ENCODE measurements at places on chromosomes 5 and 9.
A peak's percentile ranks its signal among the peaks of the same experiment; 100 is the strongest.

DNA sequence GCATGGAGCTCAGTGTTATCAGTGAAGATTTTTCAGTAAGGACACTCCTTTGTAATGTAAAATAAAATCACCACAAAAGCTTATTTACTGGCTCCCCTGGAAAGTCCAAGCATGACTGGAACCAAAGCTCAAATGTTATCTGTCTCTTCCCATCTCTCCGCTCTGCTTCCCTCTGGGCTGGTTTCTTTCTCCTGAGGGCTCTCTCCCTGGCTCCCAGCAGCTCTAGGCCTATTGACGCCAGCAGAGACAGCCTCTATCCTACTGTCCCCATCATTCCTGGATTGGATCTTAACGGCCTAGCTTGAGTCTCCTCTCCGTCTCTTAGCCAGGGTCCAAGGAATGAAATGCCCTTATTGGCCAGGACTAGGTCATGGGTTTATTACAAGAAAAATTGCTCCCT lies 86.1 kb downstream of the TMEM167A start:
- DNase-seq = no peak

DNA sequence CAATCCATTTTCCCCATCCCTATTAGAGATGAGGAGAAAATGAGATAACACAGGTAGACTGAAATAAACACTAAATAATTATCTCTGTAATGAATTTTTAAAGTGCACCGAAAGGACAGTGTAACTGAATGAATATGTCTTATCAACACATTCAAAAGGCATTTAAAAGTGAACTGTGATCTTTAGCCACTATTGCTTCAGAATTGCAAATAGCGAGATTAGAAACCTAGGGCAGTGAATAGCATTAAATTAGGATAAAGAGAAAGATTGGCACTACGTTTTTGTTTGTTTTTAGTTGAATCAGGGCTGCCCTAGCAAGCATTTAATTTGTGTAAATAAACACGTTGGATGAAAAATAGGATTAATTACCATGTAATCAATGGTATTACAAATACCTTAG lies 537.5 kb downstream of the ELAVL2 start:
- DNase-seq = no peak

DNA sequence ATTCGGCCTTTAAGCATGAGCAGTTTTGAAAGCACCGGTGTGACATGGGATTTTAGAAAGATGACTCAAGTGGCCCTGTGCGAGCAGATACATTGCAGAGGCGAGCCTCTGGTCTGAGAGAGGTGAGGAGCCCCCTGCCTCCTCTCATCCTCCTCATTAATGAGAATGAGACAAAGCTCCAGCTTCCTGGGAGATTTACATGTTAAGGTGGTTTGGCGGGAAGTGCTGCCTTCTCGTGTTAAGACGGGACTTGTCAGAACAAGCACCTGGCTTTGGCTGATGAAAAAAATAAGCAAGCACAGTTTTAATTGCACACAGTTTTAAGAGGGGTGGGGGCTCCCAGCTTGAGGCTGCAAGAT lies 68.1 kb downstream of the ACTL7B start:
- DNase-seq = no peak

DNA sequence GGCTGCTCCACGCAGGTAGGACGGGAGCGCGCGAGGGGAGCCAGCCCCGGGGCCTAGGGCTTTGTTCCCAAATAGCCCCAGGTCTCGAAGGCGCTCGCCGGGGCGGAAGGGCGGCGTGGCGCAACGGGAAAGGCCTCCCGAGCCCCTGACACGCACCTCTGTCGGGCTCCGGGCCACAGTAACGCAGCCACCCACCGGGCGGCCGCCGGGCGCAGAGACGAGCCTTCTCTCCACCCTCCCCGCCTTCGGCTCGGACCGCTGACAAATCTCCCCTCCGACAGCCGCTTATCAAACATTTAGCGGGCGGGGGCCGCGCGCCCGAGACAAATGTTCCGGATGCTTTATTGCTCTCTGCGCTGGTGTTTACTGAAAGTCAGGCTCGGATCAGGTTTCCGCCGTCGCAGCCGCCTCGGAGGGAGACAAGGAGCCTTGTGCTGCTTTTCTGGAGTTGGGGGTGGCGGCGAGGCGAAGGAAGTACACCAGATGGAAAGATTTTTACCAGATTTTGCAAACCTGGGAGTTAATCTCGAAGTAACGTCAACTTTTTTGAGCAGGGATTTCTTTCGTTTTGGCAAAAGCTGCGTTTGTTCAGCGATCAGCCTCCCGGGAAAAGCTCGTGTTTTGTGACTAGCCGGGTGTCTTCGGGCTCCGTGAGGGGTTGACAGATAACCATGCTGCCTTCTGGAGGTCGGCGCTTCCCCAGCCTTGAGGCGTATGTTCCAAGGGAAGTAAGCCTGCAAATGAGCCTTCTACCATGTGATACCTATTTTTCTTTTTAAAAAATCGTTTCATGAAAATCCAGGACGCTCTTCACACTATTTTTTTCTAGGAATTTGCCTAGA lies 950 bp downstream of the RGMB start:
- peak; percentile 51 for DNase-seq

DNA sequence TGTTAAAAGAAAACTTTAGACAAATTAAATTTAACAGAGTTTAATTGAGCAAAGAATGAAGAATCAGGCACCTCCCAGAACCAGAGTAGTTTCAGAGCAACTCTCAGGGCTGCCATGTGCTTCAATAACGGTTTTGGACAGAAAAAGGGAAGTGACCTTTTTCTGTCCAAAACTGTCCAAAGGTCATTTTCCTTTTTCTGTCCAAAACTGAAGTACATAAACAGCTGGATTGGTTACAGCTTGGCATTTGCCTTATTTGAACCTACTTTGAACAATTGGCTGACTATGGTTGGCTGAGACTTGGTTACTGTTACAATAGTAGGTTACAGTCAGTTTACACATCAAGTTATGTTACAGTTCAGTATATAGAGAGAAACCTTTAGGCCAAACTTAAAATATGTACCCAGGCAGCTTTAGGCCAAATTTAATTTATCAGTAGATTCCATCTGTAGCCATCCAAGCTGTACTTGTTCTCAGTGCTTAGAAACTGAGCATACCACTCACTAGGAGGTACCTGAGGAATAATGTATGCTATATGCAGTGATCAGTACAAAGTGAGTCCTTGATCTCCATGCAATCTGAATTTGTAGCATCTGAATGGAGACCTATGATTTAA lies 44.0 kb downstream of the C9orf85 start:
- no peak for DNase-seq

DNA sequence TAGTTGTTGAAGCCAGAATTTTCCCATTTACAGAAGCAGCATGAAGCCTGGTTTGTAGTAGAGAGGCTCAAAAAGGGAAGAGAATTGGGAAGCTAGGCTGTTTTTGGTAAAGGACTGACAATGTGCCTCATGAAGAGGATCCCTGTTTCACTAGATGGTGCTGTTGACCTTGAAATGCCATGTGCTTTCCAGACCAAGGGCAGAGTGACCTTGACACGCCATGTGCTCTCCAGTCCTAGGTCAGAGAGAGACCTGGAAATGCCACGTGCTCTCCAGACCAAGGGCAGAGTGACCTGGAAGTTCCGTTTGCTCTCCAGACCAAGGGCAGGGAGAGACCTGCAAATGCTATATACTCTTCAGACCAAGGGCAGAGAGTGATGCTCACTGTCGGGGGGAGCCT lies 32.0 kb downstream of the UNC13B start:
- no peak for DNase-seq

- no peak for DNase-seq
These were observed 57.6 kb downstream of the GLIS3 start for GRCh38 chr9:4242239-4242638.

- DNase-seq = peak; percentile 99
These were observed 21.2 kb downstream of the DYNC2I2 start for GRCh38 chr9:128635266-128636023.

DNA sequence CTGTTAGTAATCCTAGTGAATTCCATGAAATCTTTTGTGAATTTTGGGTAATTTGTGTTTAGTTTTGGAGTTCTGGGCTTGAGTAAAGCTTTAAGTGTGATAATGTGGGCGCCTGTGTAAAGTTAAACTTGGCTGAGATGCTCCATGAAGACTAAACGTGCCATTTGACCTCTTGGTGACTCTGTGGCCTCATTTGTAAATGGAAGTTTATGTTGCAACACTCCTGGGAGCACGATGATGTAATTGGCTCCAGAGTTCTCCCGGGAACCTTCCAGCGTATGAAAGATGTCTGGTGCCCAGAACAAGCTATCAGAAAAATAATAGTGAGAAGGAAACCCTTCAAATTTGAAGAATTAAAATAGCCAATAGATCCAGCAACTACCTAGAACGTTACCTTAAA lies 981.2 kb downstream of the TLE4 start:
- DNase-seq = peak; percentile 52

- DNase-seq = peak; percentile 71
These were observed 81.0 kb upstream of the SLC25A51 start for GRCh38 chr9:37984672-37985611.

DNA sequence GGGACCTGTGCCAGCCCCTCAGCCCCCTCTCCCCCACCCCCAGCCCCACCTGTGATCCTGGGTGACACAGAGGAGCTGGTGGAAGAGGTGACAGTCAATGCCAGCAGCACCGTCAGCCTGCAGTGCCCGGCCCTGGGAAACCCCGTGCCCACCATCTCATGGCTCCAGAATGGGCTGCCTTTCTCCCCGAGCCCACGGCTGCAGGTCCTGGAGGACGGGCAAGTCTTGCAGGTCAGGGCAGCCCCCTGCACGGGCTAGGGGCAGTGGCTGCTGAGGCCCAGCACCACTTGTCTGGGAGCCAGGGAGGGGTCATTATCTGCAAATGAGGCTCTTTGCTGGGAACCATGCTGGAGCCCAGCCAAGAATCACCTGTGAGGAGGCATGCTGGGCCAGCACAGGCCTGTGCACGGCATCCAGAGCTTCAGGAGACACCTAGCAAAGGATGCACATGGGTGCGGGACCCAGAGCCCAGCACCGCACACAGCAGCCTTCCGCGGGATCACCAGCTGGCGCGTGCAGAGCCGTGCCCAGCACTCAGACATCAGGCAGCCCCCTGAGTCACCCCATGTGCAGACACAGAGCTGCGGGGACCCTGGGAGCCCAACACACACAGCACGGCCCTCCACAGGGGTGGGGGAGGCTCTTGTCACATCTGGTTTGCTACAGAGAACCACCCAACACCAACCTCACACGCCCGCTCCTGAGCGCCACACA lies 62.0 kb upstream of the ASS1 start:
- DNase-seq = no peak

- DNase-seq = no peak
These were observed 176.1 kb downstream of the ADAMTS12 start for GRCh38 chr5:33715661-33716060.

- DNase-seq = no peak
These were observed 72.6 kb downstream of the MVB12B start for GRCh38 chr9:126399251-126399650.

GRCh38 chr9:114291064-114291474 lies 31.8 kb upstream of the ORM1 start:
- DNase-seq = peak; percentile 76

- DNase-seq = peak; percentile 69
These were observed 576 bp downstream of the CHD1 start for GRCh38 chr5:98927989-98928872.

DNA sequence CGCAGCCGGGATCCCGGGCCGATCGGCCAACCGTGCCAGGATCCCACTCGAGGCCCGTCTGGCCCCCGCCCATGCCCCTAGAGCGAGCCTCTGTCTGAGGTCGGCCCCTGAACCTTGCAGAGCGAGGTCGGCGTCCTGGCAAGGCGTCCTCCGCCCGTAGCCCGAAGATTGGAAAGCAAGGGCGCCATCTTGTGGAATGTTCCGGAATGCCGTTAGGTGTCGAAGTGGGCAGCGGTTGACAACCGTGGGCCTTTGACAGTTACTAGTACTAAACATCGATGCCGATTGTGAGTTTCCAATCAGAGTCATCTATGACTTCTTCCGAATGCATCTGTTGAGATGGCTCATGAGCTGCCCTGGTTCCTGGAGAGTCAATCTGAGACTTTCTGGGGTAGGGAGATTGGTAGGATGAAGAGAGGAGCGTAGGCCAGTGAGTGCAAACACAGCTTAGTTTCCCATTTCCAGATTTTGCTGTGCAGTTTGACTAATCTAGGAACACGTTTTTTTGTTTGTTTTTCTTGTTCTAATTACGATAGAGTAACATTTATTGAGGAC lies 923 bp upstream of the PLK2 start:
- peak; percentile 88 for DNase-seq

- DNase-seq = no peak
These were observed 869.4 kb upstream of the CDH6 start for GRCh38 chr5:30324083-30324482.

- peak; percentile 37 for DNase-seq
These were observed 399.8 kb upstream of the MEF2C start for GRCh38 chr5:89282554-89283510.

- DNase-seq = no peak
These were observed 25.5 kb upstream of the SLC6A3 start for GRCh38 chr5:1470762-1471211.

GRCh38 chr9:12790883-12791282 lies 16.1 kb downstream of the LURAP1L start:
- no peak for DNase-seq

DNA sequence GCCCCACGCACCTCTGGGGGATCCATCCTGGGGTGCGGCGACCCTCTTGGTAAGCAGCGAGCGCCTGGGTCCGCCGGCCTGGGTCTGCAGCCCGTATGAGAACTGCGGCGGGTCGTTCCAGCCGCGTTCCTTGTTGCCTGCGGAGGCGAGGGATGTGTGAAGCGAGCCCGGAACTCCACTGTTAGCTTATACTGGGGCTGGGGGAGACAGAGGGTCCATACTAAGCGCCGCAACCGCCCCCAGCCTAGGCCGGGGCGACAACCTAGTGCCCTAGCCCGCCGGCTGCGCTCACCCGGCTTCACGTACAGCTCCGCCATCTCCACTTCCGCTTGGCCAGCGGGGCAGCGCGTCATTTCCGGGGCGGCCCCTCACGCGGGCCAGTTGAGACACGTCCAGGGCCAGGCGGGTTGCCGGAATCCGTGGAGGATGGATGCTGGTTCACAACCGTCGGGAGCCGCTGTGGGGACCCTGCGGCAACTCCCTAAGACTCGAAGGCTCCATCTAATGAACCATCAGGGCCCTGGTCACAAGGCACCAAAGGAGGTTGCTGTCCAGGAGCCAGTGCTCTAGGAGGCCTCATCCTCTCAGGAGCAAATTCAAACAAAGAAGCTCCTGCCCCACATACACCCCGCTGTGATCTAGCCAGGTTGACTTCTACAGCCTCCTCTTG lies at the start of gene SRA1:
Gene SRA1 (minus strand): TSS at position 338 of the 670 bp plus-strand sequence. CDS start 21 bp downstream, at position 317.
- DNase-seq = peak; percentile 90

DNA sequence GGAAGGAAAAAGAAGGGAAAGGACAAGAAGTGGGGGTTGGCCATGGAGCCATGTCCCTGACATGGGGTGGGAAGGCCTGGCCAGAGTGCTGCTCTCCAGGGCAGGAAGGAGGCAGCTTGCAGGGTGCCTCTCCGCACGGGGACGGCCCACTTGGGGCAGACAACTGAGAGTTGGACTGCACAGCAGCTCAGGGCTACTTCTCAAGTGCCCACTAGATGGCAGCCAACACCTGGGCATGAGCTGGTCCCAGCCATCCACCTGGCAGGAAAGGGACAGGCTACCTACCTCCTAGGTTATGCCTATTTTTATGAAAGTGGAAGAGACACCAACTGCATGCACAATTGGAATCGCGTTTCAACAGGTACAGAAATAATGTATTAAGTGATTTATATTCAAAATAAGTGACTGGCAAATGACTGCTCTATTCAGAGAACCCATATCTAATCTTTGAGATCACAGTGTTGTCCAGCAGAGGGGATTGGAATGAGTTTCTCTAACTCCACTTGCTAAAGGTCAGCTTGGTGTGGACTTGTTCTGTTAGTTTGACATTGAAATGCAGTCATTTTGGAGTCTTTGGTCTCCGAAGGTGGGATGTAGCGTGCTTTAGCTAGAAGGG lies 113.4 kb downstream of the SYK start:
- DNase-seq = peak; percentile 74

- DNase-seq = no peak
These were observed 8.1 kb downstream of the FCN2 start for GRCh38 chr9:134888603-134889190.

Data from EL (cell line).